ENCODE measurements at places on chromosomes 2 and 18.

DNA sequence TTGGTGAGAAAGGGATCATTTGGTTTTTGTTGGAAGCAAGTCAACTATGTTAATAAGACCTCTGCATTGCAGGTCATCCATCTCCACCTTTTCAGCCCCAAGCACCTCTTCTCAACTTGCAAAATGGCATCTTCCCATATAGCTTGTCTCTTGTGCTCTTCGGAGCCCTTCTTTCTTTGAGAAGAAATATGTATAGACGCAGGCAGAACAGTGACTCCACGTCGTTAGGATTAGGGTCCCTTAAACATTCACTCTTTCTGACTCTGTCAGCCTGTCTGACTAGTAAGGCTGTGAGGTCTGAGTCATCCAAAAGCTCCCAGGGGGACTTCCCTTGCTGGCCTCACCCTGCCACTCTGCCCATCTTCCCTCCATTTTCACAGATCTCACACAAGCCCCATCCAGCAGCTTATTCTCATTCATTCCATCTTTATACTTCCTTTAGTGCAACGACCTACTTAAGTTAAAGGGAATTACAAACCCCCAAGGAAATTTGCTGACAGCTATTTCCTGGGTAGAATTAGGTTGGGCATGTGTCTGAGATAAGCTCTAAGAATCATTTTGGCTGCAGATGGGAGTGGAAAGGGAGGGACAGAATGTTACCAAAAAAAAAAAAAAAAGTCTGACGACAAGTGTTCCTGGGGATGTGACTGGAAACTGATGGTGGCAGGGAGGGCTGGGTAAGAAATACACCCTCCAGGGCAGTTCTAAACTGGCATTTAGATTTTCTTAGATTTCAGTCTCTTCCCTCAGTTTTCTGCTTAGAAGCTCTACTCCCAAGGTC is 37.7 kb upstream of the MEX3C start:
- DNase-seq = no peak

DNA sequence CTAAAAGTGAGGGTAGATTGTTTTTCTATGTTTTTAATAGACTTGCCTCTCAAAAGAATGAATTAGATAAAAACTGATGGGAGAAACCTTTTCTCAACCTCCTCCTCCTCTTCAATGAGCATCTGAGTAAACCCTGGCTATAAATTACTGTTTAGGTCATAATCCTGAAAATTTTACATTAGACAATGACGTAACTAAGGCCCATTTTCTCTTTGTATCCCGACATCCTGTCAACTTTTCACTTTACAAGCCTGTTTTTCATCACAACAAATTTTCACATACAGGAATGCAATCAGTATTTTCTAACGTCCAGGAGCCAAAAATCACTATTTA is 1.3 kb downstream of the SPIRE1 start:
- no peak for DNase-seq

DNA sequence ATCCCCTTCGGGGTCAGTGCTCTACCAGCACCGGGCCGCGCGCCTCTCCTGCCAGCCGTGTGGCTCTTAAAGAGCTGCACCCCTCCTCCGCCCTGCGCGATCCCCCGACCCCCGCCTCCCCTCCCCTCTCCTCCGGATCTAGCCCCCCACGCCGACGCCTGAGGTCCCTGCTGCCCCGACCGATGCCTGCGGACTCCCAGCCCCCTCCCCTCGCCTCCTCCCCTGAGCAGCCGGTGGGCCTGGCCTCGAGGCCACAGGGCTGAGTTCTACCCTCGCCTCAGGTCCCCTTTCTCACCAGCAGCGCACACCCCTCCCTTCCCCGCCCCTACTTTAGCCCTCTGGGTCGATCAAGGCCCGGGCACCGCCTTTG is 5.8 kb upstream of the SIX3 start:
- DNase-seq = no peak

DNA sequence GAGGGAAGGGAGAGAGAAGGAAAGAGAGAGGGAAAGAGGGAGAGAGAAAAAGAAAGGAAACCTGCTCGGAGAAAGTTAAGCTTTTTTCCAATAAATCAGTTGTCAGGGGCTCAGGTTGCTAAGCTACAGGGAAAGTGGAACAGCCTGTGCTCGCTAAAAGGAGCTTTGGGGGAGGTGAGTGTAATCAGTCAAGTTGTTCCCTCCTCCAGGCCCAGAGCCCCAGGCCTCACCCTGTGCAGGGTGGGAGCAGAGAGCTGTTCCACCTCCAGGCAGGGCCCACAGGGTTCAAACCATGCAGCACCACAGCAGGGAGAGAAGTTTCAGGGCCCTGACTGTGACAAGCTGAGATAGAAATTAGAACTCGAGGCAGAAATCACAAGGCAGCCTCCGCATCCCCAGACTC is 56.4 kb upstream of the PPP1CB start:
- DNase-seq = peak; percentile 78

DNA sequence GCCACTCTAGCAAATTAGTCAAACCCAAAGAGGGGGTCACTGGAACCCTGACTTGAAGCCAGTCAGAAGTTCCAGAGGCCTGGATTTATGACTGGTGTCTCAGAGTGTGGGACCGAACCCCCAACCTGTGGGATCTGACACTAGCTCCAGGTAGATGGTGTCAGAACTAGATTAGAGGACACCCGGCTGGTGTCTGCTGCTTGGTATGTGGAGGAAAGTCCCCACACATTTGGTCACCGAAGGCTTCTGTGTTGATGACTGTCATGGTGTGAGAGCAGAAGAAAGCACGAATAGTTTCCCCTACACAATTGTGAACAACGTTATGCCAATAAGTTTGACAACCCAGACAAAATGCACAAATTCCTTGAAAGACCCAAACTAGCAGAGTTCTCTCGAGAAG is 48.1 kb downstream of the B3GNT2 start:
- no peak for DNase-seq

DNA sequence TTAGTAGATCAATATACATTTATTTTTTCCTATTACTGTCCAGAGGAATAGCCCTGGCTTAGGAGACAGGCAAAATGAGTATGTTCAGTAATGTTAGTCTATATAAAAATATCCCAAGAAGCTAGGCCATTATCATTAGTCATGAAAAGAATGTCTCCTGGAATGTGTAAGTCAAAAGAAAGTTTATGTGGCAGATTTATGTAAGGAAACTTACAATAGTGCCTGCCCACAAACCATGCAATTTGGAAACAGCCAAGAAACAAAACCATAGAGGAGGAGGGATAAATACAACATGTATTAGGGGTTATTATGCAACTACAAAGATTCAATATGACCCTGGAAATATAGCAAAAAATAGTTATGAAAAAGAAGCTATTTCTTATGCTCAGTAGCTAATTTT is 96.3 kb downstream of the NOL4 start:
- DNase-seq = no peak

- no peak for DNase-seq
Measured at GRCh38 chr2:44927985-44928482, 13.5 kb upstream of the SIX3 start.

- DNase-seq = no peak
Measured at GRCh38 chr2:42765686-42766085, 1.8 kb upstream of the OXER1 start.

DNA sequence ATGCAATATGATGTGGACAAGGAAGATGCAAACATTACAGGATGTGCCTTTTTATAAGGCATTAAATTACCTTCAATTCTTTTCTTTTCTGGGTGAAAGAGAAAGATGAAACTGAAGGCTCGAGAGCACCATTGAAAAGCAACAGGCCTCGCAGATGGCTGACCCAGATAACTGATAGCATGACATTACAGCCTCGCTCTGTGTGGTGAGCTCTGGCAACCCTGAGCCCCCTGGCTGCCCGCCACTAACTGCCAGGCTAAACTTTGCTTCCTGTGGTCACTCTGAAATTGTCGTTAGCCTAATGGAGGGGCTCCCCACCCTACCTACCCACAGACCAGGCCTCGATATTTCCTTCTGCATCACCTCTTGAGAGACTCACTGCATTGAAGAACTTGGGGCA is 516.8 kb upstream of the FANCL start:
- DNase-seq = no peak

GRCh38 chr18:70154591-70155194 is 50.8 kb downstream of the RTTN start:
- no peak for DNase-seq

- no peak for DNase-seq
Measured at GRCh38 chr2:65599693-65600092, 167.3 kb upstream of the SPRED2 start.

DNA sequence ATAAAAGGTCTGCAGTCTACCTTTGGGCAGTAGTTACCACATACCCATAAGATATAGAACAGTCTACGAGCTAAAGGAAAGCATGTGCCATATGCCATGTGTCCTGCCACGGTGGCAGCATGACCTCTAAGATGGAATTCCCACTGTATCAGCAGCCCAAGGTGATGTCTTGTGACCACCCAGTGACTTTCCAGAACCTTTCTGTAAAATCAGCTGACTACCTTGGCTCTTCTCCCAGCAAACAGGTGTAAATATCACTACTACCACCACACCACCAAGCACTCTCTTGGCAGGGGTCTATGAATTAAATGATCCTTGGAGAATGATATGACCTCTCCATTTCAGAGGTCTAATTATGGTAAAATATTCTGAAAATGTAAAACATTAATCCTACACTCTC is 99.6 kb downstream of the METTL8 start:
- DNase-seq = no peak

- DNase-seq = no peak
Measured at GRCh38 chr2:182050333-182051135, 64.9 kb downstream of the PPP1R1C start.

DNA sequence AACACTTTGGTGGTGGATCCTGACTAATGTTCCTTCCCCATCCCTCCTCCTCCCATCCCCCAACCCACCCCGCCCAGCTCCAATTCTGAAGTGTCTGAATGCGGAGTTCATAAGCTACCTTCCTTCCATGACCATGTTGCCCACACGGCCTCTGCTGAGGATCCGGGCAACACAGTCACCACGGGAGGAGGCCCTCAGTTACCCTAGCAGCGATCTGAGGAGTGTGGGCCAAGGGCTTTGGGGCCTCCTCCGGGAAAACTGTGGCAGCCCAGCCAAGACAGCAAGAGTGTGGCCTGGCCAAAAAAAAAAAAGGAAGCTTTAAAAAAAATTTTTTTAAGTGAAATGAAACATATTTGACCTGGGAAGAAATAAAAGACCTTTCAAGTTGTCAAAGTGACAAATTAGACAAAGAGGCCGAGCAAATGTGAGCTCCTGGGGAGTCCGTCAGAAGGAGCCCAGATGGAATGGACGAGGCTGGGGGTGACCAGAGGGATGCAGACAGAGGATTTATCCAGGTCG is 169.0 kb upstream of the PKDCC start:
- no peak for DNase-seq

DNA sequence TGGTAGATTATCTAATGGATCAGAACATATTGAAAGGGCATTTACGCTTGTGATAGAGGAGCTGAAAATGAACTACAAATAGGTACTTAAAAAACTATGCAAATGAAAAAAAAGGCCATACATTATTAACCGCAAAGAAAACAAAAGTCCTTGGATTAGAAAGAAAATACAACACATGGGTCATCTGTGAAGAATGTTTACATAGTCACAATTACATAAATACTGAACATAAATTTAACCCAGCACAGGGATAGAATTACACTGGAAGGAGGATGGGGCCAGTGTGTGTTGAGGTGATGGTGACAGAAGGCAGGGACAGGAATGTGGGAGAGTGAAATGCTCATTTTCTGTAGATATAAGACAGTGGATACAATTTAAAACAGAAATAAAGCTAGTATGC is 6.6 kb downstream of the NTSR2 start:
- DNase-seq = no peak

GRCh38 chr2:119179991-119180390 is 21.4 kb upstream of the C1QL2 start:
- DNase-seq = no peak

DNA sequence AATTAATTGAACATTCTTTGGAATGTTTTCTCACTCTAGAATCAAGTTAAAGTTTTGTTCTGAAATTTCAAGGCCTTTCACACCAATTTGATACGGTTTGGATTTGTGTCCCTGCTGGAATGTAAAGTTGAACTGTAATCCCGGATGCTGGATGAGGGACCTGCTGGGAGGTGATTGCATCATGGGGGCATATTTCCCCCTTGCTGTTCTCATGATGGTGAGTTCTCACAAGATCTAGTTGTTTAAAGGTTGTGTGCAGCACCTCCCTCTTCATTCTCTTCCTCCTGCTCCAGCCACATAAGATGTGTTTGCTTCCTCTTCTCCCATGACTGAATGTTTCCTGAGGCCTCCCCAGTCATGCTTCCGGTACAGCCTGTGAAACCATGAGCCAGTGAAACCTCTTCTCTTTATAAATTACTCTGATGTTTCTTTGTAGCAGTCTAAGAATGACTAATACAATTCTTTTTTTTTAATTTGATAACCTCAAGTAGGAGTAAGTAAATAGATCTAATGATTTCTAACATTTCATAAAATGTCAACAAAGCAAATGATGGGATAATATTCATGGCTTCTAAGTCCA is 144.2 kb upstream of the CDH7 start:
- no peak for DNase-seq

- no peak for DNase-seq
Measured at GRCh38 chr18:59566533-59566971, 130.7 kb downstream of the CCBE1 start.

- DNase-seq = no peak
Measured at GRCh38 chr2:231204146-231204545, 5.7 kb downstream of the ARMC9 start.

DNA sequence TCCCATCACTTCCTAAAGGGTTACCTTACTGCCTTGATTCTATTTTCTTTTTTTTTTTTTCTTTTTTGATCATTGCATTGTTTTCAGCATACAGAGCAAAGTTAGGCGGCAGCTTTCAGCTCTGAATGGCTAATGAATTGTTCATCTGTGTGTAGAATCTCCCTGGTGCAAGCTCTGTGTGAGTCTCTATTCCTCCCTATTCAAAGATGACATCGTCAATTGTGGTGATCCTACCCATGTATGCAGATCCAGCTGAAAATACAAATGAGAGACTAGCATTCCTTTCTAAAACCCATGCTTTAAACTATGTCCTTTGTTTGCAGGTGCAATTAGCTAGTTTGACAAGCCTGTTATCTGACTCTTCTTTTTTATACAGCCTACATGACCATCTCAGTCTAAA is 539.0 kb downstream of the ARHGAP15 start:
- DNase-seq = no peak

DNA sequence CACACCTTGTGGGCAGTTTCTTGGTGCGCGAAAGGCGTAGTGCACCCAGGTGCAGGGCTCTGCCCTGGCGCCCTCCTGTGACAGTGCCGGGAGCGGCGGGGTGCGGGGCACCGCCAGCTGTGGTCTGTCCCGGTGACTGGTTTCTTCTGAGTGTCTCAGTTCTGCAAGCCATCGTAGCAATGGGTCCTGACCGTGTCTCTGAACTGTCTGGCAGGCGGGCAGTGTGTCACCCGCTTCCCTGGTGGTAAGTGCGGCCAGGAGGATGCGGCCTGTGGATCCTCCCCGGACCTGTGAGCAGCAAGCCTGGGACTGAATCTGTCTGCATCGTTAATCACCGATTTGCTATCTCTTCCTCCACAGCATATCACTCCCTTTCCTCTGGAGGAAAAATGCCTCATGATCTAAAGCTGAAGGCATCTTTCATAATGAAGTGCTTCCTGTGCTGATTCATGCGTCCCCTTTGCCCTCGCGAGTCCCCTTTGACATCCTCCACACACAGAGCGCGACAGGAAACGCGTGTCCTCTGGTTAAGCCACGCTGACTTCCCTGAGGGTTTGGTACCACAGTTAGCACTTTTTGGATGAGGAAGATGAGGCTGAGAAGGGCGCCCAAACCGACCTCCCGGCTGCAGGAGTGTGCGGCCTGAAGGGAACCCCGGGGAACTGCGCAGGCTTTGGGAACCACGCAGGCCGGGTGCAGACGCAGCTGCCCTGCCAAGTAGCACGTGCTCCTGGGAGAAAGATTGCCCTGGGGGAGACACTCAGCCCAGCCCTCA is 416.0 kb upstream of the HS6ST1 start:
- no peak for DNase-seq

Data from head of caudate nucleus (tissue), 42 donors.